ENCODE measurements at places on chromosomes 3 and 15.

- H3K27me3 ChIP-seq = no peaks in the 10 kb centered on the region
- H3K4me1 ChIP-seq = peaks cover 66% of the 10 kb centered on the region
- H3K36me3 ChIP-seq = peaks cover 12% of the 10 kb centered on the region
These were observed 13.9 kb downstream of the PLXND1 start for GRCh38 chr3:129592381-129593131.

- no peak overlapping the region for H3K27ac ChIP-seq
- no peaks in the 10 kb centered on the region for H3K27me3 ChIP-seq
- DNase-seq = no peak
- H3K36me3 ChIP-seq = peaks cover 20% of the 10 kb centered on the region
These were observed 4.6 kb downstream of the TIMP4 start for GRCh38 chr3:12154151-12154550.

- H3K27ac ChIP-seq = peak overlapping the region; percentile 71
- H3K4me1 ChIP-seq = peaks cover 18% of the 10 kb centered on the region
- H3K27me3 ChIP-seq = no peaks in the 10 kb centered on the region
- no peak for DNase-seq
- H3K4me3 ChIP-seq = peak overlapping the region; percentile 96
These were observed 363 bp downstream of the EMC3 start for GRCh38 chr3:9986230-9986725.

DNA sequence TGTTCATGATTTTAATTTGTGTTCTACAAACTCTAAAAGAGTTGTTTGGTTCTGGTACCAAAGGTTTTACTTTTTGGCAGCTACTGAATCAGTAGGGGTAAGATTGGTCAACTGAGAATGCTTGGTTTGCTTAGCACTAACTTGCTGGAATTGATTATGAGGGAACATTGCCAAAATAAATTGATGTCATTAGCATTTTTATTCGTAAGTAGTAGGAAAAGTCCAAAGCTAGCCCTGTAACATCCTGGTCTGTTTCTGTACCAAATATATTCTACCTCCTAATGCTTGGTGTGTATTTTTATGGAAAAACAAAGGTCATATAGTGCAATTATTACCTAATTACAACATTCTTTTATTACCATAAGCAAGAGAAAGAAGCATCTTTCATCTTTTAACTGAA is 35.9 kb upstream of the KPNA4 start:
- no peak for DNase-seq
- no peak overlapping the region for H3K27ac ChIP-seq
- no peaks in the 10 kb centered on the region for H3K27me3 ChIP-seq

DNA sequence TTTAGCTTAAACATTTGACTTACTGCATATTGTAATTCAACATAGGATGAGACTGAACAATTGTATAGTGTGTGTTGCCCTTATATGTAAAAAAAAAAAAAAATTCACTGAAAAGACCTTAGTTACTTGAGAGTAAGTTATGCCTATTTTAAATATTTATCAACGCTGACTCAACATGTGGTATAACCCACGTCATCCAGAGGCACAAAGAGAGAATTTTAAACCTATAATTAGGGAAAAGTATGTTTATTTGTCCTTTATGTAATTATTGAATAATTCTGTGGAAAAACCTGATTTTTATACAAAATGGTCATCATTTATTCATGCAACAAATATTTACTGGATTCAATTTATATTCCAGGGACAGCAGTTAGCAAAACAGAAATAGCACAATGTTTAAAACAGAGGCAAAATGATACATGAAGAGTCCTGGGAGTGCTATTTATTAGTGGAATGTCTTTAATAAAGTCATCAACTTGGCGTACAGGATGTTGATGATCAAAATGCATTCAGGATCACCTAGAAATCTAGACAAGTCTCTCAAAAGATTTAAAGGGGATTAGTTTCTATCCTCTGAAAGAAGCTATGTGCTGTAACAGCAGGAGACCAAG is 223.7 kb downstream of the PCCB start:
- H3K4me1 ChIP-seq = no peaks in the 10 kb centered on the region
- H3K27ac ChIP-seq = no peak overlapping the region
- no peaks in the 10 kb centered on the region for H3K27me3 ChIP-seq
- peaks cover 6% of the 10 kb centered on the region for H3K36me3 ChIP-seq
- DNase-seq = no peak

DNA sequence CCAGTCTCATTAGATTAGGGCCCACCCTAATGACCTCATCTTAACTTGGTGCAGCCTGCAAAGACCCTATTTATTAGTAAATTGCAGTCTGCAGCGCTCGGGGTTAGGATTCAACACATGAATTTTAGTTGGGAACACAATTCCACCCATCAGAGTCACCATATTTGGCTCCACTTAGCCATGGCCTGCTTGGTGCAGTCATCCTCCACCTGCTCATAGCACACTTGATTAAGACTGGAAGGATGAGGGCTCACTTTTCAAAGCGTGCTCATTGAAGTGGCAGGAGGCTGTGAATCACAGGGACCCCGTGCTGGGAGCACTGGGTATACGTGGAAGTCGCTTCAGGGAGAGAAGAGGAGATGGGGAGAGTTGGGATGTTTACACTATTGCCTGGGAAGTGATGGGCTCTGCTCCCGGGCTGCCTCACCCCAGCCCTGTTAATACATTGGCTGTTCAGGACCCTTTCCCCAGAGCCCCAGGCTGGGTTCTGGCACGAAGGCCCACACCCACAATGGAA is 68.2 kb downstream of the ASB7 start:
- H3K27ac ChIP-seq = no peak overlapping the region
- no peak for DNase-seq
- H3K4me1 ChIP-seq = peaks cover 4% of the 10 kb centered on the region
- H3K36me3 ChIP-seq = no peaks in the 10 kb centered on the region
- H3K27me3 ChIP-seq = no peaks in the 10 kb centered on the region
